Activated CD4-positive, alpha-beta T cell treated with anti-CD3 and anti-CD28 coated beads, Interleukin-2, Interleukin-4, amounts not matched to agents 100 ng/mL and 50 ng/mL, durations not matched to agents 16 hours and 8 hours (primary cell): ENCODE measurements at places on chromosomes 7 and 10.

GRCh38 chr7:65216469-65216868 is 157.2 kb upstream of the ZNF92 start:
- DNase-seq: peak; percentile 67

GRCh38 chr10:33974976-33975478 is 640.6 kb upstream of the NRP1 start:
- no peak for DNase-seq

- DNase-seq: no peak
Observed at GRCh38 chr10:113133497-113134115, 183.6 kb downstream of the TCF7L2 start.

- DNase-seq: no peak
Observed at GRCh38 chr10:15255961-15256360, 87.5 kb upstream of the NMT2 start.

GRCh38 chr7:130667593-130668257 is 823 bp downstream of the COPG2 start:
- no peak for DNase-seq

- peak; percentile 44 for DNase-seq
Observed at GRCh38 chr10:55631071-55631654, 729.9 kb downstream of the ZWINT start.

DNA sequence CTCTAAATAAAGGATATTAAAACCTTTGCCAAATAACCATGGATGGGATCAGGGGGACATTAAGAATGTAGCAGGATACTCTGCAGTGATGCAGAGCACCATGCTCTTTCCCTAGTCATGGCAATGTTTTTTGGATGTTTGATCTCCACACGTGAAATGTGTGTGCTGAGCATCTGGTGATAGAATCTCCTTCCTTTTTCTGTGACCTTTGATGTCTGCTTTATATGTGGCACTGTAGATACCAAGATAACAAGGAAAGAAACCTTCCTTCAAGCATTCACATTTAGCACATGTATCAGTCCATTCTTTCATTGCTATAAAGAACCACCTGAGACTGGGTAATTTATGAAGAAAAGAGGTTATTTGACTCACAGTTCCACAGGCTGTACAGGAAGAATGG is 87.7 kb upstream of the CYP2C9 start:
- no peak for DNase-seq

- no peak for DNase-seq
Observed at GRCh38 chr7:137081321-137082093, 213.1 kb downstream of the CHRM2 start.

DNA sequence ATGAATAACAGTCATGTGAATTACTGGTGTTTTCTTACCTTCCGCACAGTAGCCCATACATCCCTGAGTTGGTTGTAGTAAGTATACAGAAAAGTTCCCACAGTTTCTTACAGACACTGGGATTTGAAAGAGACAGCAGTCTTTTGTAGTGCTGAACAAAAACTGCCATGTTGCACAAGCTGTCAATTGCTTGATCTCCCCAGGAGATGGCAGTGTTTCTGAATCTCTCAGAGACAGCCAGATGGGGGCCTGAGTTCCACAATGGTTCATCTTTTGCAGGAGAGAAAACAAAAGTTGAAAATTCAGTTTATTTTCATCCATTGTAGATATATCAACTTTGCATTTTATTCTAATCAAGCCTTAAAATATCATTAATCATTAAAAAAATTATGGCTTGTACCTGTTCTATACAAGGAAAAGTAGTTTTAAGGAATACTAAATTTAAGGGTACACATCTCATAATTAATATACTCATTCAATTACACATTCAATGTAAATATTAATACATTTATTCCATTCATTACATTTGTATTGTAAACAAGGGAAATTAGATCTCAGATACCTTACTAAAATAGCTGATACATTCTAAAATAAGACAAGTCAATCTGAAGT is 14.5 kb downstream of the VWDE start:
- DNase-seq: peak; percentile 50

DNA sequence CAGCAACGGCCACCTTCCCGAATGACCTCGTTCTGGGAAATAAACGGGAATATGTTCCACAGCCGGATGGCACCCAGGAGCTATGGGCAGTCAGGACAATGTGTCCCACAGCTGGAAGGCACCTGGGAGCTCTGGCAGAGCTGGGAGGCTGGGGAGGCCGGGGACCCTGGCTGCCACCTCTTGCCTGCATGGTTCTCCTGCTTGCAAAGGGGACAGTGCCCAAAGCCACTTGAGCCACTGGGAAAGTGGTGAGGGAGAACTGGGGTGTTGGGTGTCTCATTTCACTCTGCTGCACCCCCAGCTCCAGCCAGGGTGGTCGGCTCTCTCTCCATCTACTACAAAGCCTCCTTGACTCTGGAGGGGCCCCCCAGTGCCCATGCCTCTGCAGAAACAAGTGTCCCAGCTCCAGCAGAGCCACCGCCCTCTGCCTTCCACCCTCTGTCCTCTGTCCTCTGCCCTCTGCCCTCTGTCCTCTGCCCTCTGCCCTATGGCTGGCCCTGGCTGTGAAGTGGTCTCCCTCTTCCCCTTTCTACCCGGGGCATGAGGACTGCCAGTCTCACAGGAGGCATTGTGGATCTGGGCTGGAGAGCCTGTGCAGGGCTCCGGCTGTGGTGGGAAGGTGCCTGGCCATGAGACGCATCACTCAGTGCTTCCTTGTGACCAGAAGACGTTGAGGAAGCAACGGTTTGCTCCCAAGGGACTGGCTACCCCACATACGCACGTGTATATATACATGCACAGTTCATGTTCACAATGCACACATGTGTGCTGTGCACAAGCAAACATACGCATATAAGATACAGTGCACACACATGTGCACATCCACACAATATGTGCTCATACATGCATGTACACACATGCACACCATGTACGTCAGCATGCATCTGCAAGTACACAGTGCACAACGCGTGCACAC is 21.5 kb upstream of the INPP5A start:
- no peak for DNase-seq

DNA sequence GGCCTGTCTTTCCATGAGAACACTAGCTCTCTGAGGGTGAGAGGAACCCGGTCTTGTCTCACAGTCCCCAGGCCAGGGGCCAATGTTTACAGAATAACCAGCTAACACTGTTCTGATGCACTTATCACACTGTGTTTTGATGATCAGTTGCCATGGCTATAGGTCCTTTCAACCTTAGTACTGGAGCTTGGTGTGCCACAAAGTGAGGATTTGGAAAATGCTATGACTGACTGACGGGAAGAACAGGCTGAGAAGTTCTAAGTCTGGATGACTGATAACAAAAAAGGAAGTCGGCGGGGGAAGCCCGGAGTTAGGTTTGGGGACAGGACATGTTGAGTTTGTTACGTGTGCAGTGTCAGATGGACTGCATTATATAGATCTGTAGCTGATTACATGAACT is 141.8 kb downstream of the CTTNBP2 start:
- peak; percentile 33 for DNase-seq

GRCh38 chr10:51108406-51108805 is 34.1 kb downstream of the PRKG1 start:
- no peak for DNase-seq

GRCh38 chr10:70145666-70146488 is 623 bp downstream of the TYSND1 start:
- DNase-seq: peak; percentile 64

DNA sequence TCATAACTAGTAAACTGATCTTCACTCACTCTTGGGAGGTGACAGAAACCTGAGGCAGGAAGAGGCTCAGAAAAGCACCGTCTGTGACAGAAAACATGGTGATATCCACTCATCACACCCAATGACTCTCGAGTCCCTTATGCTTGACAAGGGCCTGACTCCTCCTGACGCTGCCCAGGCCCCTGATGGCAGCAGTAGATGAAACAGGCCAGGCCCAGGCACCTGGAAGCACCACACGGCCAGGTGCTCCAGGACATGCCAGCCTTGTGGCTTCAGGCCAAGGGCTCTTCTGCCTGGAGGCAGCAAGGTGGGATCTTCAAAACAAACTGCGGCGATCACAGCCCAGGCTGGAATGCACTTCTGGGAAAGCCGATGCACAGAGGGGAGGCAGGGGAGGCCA is 89.3 kb downstream of the MAD1L1 start:
- no peak for DNase-seq

DNA sequence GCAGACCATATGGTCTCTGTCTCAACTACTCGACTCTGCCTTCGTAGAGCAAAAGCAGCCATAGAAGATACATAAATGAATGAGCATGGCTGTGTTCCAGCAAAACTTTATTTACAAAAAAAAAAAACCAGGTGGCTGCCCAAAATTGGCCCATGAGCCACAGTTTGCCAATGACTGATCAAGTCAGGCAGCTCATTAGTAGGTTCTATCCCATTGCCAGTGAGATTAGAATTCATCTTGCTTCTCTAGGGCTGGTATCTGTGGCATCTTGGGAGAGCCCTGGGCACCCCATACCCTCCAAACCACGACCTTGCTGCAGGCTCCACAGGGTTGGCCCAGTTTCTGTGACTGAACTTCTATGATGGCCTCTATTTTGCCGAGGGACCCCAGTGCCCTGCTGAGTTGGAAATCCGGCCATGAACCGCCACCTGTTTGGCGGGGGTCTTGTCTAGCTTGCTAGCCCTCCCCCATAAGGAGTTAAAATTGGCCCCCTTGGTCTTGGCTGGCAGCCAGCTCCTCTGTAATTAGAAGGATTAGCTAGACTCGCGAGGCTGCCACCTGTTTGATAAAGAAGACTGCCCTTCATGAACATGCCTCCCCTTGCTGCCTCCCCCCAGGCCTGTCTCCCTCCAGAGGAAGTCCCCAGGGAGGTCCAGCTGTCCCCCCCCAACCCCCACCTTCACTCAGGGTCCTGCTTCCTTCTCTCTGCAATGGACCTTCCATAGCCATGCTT is 83.9 kb downstream of the CHN2 start:
- no peak for DNase-seq

DNA sequence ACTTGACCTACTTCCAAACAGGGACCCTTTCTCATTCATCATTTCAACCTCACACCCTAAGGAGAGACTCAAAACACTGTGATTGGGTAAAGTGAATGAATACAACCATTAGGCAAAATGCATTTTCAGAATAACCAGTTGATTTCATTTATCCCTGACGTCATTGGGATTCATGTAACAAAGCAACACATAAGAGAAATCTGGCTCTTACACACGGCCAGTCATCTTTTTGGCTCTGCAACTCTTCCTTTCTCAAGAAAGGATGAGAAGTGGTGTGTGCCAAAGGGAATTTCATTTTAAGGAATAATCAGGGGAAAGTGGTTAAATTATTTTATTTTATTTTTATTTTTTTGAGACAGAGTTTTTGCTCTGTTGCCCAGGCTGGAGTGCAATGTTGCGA is 83.1 kb downstream of the CPVL start:
- DNase-seq: no peak

- DNase-seq: no peak
Observed at GRCh38 chr7:129480674-129481363, 21.5 kb upstream of the SMKR1 start.

GRCh38 chr10:81040940-81041339 is 503.2 kb downstream of the SH2D4B start:
- DNase-seq: no peak

DNA sequence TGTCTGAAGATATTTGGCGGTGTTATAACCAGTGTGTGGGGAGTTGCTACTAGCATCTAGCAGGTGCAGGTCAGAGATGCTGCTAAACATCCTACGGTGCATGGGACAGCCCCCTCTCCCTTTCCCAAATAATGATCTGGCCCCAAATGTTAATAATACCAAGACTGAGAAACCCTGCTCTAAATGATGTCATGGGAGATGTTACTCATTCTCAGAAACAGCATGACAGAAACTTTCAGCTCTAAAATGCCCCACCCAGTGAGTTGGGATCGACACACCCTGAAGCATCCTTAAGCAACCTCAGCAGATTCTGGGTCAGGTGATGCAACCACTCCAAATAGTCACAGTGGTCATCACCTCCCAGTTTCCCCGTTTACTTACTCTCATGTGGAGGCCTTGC is 108.8 kb upstream of the MPP7 start:
- peak; percentile 75 for DNase-seq

GRCh38 chr7:3200504-3200903 is 100.5 kb upstream of the SDK1 start:
- peak; percentile 16 for DNase-seq

DNA sequence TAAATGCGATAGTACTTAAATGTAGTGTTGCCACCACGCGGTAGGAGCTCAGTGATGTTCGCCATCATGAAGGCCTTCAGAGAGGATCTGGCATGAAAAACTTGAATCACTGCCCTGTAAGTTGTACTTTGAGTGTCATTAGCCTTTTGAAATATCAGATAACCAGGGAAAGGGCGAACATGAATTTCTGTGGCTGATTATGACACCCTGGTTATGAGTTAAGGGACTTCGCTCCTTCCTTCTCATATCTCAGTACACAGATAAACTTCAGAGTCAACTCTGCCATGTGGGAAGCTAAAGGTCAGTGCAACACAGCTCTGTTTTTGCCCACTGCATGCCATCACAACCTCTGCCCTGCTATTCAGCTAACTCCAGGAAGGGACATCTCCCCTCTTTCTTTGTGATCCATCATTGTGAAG is 8.9 kb upstream of the ACSL5 start:
- DNase-seq: no peak
